ENCODE measurements at places on chromosomes 12 and 14.
A peak's percentile ranks its signal among the peaks of the same experiment; 100 is the strongest.

GRCh38 chr12:95321516-95322246, 104.1 kb downstream of the VEZT start:
- no peak for DNase-seq

GRCh38 chr12:47219243-47219642, 139.5 kb upstream of the AMIGO2 start:
- DNase-seq, result no peak

DNA sequence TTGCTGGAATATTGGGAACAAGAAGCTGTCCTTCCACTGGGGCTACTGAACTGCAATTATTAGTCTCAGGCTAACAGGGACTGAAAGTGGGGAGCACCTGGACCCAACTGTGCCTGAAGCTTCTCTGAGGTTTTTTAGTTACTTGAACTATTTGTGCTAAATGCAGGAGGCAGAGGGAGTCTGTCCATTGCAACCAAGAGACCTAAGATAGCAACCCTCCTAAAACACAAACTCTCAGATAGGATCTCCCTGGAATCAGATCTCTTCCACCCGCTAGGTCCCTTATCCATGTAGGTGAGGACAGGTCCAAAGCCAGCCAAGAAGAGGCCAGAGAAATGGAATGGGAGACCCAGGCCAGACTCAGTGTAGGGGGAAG, 58.1 kb downstream of the NCOR2 start:
- no peak for DNase-seq

GRCh38 chr12:27474344-27474743, 27.8 kb downstream of the SMCO2 start:
- DNase-seq, result no peak

GRCh38 chr14:101500061-101500460, 61.2 kb upstream of the DIO3 start:
- no peak for DNase-seq

- no peak for DNase-seq
These were observed 206.5 kb upstream of the EEA1 start for GRCh38 chr12:93135286-93136239.

- DNase-seq, result no peak
These were observed 530 bp downstream of the ARL1 start for GRCh38 chr12:101407049-101407435.

- no peak for DNase-seq
These were observed 24.6 kb downstream of the ZNF26 start for GRCh38 chr12:133010657-133011297.

DNA sequence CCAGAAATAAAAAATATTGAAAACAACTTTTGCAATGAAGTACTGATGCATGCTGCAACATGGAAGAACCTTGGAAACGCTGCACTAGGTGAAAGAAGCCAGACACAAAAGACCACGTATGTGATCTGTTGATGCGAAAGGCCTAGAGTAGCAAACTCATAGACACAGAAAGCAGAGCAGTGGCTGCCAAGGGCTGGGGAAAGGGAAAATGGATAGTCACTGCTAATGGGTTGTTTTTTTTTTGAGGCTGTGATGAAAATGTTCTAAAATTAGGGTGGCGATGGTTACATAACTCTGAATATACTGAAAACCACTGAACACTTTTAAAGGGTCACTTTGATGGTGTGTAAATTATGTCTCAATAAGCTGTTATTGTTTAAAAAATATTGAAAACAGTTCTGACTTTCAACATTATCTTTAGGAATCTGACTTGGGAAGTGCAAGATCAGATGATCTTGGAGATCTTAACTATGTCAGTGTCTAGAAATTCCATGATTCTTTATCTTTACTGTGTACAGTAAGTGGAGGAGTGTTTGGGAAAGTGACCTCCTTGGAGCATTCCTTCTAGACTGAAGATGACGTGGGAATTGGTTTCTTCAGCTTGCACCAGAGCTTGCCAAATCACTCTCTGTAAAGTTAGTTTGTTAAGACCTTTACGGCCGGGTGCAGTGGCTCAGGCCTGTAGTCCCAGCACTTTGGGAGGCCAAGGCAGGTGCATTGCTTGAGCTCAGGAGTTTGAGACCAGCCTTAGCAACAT, 12.4 kb downstream of the MLXIP start:
- no peak for DNase-seq

- no peak for DNase-seq
These were observed 232.1 kb downstream of the CACNA1C start for GRCh38 chr12:2284857-2285256.

DNA sequence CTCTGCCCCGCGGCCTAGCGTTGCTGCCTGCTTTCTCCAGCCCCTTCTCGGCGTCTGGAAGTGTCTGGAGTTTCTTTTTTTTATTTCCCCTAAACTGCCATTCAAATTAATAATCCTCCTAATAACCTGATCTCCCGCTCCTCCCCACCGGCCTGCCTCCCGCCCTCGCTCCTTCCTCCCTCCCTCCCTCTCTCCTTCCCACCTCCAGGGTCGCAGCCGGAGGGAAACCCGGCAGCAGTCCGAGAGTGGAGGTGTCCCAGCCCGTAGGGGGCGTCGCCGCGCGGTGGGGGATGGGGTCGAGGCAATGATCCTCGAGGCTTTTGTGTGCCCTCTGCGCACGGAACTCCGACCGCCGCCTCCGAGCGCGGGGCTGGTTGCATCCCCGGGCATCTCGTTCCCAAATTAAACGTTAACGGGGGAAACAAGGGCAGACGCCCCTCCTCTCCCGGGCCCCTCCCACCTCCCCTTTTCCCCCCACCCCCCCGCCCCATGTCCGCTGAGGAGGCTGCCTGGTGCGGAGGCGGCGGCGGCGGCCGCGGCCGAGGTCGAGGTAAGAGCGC, 1.0 kb upstream of the SOCS2 start:
- peak; percentile 53 for DNase-seq

GRCh38 chr14:64692189-64692985, 11.8 kb upstream of the PLEKHG3 start:
- no peak for DNase-seq

- DNase-seq, result no peak
These were observed 34.8 kb downstream of the IRF2BPL start for GRCh38 chr14:76993752-76994151.

DNA sequence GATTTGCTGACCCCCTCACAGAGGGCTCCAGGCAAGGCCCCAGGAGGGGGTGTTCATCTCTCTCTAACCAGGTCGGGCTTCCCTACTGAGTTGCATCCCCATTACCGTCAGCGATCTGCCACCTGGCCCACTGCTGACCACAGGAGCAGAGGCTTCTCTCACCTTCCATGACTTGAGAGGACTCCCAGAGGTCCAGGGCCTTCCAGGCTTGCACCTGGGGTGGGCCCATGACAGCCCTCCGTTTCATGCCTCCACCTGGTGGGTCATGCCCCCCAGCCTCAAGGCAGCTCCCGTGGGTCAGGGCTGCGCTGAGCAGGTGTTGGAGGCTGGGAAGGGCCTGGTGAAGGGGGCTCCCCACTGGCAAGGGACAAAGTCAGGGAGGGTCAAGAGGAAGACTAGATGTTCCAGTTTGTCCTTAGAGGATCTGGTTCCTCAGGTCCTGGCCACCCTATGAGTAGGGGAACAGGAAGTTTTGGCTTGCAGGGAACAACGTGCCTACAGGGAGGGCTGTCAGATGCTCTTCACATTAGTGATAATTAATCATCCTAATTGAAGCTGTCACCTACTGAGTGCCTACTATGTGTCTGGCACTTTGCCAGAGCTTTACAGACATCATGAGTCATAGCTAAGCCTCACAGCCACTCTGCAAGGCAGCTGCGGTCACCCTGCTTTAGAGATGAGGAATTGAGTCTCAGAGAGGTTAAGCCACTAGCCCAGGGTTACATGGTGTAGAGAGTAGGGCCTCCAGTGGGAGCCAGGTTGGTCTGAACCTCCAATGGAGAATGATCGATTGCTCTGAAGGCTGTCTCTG, 13.8 kb downstream of the NFKBIA start:
- no peak for DNase-seq

GRCh38 chr12:104928036-104928745, 29.9 kb downstream of the SLC41A2 start:
- DNase-seq, result no peak

GRCh38 chr12:113287899-113288282, 47.0 kb downstream of the SLC8B1 start:
- no peak for DNase-seq

GRCh38 chr12:3988519-3989217, 115.5 kb upstream of the PARP11 start:
- no peak for DNase-seq

GRCh38 chr14:70909733-70910614, 2.7 kb downstream of the PCNX1 start:
- no peak for DNase-seq

DNA sequence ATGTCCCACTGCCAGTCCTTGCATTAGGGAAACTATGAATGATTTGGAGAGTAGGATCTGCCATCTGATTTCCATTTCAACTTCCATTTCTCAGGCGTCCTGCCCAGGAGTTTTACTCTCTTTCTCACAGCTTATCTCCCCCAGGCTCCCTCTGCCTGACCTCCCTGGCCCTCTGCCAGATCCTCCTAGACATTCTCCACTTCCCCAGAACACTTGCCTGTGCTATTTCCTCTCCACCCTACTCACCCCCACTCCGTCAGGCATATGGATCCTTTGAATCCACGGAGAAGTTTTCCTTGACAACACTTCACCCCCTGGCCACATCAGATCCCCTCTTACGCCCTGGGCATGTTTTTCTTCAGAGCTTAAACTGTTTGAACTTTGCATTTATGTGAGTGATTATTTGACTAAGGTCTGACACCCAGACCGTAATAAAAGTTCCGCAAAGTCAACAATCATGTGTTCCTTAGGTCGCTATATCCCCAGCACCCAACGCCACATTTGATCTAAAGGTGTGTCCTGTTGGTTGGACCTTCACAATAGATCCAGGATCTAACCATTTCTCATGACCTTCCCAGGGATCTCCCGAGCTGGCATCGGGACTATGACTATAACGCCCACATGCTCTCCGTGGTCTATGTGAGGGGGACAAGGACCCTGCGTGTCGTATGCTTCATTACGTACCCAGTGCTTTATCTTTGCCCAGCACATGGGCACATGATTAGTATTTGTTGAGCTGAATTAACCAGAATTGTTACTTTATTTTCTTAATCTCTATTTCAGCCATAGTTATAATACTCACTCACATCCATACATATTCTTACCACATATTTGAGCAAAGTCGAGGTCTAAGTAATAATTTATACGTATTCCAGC, 255.8 kb upstream of the FOXN3 start:
- no peak for DNase-seq

- DNase-seq, result no peak
These were observed 745 bp downstream of the PCK2 start for GRCh38 chr14:24094841-24095270.

DNA sequence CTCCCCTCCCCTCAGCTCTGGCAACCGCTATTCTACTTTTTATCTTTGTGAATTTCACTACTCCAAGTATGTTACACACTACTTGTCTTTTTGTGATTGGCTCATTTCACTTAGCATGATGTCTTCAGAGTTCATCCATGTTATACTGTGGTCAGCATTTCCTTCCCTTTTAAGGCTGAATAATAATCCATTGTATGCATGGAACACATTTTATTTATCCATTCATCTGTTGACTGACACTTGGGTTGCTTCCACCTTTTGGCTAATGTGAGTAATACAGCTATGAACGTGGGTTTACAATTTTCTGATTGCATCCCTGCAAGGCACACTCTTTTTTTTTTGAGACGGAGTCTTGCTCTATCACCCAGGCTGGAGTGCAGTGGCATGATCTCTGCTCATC, 53.0 kb upstream of the FUT8 start:
- DNase-seq, result no peak

- DNase-seq, result no peak
These were observed 79.8 kb upstream of the CFL2 start for GRCh38 chr14:34794217-34794616.

GRCh38 chr14:105469456-105470349, 4.9 kb upstream of the CRIP2 start:
- no peak for DNase-seq

DNA sequence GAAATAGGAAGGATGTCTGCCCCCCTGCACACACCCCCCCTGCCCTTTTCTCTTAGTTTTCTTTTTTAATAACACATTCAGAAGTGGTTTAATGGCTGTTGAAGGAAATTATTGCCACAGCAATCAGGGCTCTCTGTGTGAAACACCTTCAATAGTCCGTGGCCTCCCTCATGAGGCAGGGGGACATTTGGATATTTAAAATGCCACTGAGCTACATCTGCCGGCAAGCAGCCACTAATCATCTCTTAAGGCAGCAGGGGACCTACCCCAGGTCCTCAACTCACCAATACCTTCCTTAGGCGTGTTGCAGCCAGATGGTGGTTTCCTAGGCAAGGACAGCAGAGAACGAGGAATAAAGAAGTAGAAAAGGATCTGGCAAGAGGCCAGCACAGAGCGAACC, 283.2 kb downstream of the TTC8 start:
- DNase-seq, result no peak

DNA sequence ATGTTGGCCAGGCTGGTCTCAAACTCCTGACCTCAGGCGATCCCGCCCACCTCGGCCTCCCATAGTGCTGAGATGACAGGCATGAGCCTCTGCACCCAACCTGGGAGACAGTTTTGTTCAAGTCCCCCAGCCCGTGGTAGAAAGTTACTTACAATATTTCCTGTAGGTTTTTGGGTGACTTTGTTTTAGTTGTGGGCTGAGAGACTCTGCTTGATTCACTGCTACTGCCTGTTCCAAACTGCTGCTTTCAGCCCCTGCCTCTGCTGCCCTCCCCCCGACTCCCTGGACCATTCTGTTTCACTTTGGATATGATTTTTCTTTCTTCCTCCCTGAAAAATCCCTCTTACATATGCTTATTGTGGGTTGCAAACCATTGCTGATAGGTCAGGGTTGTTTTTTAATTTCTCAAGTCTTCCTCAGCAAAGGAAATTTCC, 13.4 kb upstream of the PCNX1 start:
- DNase-seq, result no peak

DNA sequence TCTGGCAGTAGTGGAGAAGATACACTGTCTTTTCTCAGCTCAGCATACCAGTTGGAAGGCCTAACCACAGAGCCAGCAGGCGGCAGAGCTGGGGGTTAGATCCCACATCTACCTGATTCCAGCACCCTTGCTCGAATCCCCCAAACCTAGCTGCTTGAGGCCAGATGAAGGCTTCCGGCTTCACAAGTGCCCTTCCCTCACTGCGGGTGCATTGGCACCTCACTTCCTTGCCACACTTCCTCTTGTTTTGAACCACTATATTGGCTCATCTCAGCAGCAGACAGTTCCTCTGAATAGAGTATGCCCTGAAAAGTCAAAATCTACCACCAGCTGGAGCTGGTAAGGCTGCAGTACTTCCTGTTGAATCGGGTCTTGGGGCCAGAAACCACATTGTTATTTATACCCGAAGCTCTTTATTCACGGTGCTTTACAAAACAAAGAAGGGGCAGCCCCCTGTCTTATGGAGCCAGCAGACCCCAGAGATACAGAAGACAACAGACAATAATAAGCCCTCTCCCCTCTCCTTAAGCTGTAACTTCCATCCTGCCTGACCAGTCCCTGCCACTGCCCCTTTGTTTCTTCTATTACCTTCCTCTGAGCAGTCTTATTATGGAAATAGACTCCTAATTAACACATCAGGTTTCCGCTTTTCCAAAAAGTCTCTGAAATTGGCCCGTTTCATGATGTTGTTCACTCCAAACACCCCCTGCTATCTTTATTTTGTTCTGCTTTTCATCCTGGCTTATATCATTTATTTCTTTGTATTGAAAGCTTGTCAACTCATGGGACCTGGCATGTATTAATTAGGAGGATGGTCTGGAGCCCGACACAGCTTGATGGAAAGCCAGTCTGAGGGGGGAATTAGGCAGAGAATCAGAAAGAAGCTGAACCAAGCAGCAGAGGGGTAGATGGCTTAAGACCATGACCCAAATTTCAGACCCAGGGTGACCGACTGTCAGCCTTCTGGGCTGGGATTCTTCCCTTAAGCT, 233.5 kb downstream of the EFCAB11 start:
- DNase-seq, result no peak

GRCh38 chr12:8037947-8038346, 5.4 kb downstream of the FOXJ2 start:
- no peak for DNase-seq

Measured in cortex of kidney (tissue), 1 donor.